ENCODE measurements at places on chromosomes 3 and 15. TPM values are rescaled to one million over a fixed set of nuclear protein-coding genes. Genes with fewer than 3 reads are reported as not detected.
A peak's percentile ranks its signal among the peaks of the same experiment; 100 is the strongest.

CPN2 gene
- not detected for total RNA-seq

CSPG4 gene
- 3.0 TPM for total RNA-seq

AGTR1 gene
- total RNA-seq = not detected

ATP10A gene
- total RNA-seq = 3.4 TPM

INSYN1 gene
- 13.1 TPM for total RNA-seq

PLA2G4E gene
- not detected for total RNA-seq

CHRD gene
- total RNA-seq = 0.63 TPM

GOLGA6A gene
- total RNA-seq = 3.3 TPM

PLCH1 gene
- total RNA-seq = 17.4 TPM

DNA sequence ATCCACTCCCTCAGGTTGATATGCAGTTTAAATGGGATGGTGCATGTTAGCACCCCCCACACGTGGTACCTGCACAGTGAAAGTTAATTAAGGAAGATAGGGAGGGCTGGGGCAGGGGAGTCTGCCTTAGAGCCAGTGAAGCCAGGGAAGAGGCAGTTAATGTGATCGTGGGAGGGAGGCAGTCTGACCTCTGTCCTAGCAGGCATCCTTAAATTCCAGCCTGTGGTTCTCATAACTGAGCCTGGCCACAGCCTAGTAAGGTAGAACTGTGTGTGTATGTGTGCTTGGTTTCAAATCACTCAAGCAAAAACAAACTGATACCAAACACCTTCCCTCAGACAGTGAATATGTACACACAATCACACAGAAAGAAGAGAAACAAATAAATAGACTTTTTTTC, 319.1 kb upstream of the TLE3 start:
- DNase-seq = no peak

- no peak for DNase-seq
Observed at GRCh38 chr3:9213019-9213634, 36.3 kb downstream of the SRGAP3 start.

- DNase-seq = no peak
Observed at GRCh38 chr3:110816008-110816407, 255.6 kb upstream of the NECTIN3 start.

DNA sequence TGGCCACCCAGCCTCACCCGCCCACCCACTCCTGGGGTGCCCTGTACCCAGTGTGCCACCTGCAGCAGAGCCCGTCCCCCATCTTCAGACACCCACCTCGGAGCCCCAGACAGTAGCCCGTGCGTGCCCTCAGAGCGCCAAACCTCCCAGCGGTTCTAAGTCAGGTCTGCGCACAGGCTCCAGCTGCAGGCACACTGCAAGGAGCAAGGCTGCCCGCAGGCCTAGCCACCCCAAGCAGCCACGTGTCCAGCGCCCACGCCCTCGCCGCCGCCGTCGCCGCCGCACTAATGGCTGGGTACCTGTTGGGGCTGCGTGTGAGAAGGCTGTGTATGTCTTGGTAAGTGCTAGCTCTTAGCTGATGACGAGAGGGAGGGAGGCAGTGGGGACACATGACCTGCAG, 8.8 kb upstream of the CHST14 start:
- DNase-seq = no peak

- DNase-seq = no peak
Observed at GRCh38 chr3:125240496-125240895, 27.9 kb upstream of the SLC12A8 start.

DNA sequence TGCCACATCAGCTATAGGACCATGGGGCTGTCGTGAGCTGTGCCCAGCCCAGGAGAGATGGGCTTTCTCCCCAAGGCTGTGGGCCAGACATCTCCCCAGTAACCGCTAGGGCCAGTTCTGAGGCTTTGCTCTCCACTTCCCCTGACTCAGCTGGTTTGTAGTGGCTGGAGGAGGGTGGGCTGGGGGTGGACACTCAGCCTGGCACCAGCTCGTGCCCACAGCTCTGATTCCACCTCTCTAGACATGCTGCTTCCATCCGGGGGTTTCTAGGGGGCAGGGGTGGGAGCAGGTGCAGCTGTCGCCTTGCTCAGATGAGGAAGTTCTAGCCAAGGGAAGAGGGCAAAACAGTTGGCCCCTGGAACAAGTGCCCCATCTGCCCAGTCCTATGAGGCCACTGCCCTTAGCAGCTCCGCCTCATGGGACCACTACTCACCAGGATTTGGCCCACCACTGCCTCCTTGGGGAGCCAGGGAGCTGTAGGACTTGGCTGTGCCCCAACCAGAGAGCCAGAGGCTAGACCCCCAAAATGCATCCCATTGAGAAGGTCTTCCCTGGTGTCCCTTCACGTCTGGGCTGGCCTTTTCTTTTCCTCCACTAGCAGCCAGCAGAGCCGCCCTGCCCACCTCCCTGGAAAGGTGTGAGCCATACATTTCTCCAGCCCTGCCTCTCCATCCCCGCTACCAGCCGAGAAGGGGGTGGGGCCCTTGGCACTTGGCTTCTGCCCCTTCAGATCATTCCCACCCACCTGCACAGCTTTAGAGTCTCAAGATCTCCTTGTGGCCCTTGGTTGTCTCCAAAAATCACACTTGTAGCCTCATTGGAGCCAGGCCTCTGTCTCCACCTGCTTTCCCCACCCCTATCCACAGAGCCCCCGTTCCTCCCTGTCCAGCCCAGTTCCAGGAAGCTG, 9.9 kb downstream of the GLYCTK start:
- DNase-seq = no peak

DNA sequence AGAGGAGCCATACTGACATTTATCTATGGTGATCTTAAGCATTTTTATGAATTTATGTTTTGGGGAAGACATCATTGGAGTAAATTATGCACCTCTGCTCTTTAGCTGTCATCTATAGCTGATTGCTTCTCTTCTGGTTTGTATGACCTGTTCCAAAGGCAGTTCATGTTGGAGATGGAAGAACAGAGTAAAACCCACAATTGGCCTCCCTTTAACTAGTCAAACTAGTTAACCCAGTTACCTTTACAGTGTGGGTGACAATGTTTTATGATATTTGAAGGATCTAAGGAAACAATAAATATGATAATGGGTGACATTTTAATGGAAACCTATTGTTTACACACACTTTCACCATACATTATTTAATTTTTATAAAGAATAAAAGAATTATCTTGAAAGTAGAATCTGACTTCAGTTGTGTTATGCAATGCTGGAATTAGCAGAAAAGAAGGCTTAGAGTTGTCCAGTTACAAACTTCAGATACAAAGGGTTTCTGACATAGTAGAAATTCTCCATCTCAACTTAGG, 263.5 kb downstream of the NFKBIZ start:
- no peak for DNase-seq

GRCh38 chr15:101528108-101528916, 38.8 kb upstream of the PCSK6 start:
- peak; percentile 33 for DNase-seq

DNA sequence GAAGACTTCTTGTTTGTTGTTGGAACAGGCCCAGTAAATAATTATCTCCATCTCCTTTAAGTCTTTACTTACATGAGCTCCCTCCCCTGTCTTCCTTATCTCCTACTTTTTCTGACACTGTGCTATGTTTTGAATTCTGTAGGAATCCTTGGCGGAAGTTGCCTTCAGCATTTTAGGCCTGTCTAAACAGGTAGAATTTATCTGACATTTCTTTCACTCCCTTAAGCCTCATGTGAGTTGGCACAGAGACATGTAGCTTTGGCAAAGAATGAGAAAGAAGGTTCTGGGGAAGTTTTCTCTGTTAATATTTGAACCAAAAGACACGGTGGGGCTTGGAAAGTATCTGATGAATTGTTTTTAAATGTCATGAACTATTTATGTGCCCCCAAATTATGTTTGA, 8.1 kb downstream of the MCTP2 start:
- no peak for DNase-seq

GRCh38 chr3:158777161-158777873, 24.5 kb upstream of the MFSD1 start:
- no peak for DNase-seq

GRCh38 chr15:38864827-38865581, 300.4 kb upstream of the RASGRP1 start:
- DNase-seq = no peak

- no peak for DNase-seq
Observed at GRCh38 chr3:158057666-158058065, 48.6 kb downstream of the SHOX2 start.

DNA sequence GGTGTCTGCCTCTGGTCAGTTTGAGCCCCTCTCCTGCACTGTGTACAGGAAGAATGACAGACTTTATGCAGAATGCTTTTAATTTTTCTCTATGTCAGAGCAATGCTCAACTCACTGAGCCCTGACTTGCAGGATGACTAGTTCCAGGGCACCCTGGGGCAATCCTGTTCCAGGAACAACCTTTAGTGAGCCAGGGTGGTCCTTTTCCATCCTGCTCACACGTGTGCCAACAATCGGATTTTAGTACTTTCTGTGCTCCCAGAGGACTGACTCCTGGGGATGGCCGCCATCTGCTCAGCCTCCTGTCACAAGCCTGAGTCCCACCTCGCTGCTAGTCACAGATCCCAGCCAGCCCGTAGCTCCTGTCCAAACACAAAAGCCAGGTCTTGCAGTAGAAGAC, 48.2 kb upstream of the ALDH1A3 start:
- DNase-seq = no peak

DNA sequence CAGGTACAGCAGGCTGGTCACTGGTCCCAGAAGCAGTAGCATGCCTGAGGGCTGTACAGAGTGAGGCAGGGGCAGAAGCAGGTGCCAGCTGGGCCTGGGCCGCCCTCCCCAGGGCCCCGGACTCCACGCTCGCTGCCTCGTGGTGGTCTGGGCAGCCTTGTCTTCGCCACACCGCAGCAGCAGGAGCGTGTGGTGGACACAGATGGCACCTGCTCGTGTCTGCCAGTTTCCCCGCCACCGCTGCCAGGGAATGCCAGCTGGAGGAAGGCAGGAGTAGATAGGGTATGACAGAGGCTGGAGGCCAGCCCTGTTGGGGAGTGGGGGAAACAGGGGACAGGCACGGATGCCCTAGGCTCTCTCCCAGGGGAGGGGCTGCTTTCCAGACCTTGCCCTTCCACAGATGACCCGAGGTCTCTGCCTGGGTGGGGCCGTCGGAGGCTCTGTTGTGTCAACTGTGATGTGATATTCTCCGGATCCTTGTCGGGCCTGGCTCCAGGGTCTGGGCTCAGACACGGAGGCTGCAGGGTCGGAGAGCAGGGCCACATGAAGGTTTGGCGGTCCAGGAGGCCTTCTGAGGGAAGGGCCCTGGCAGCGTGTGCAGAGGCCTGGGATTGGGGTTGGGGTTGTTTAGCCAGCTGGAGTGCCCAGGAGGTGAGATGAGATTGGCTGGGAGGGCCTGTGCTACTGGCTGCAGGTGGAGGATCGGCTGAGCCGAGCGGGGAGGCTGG, 33.6 kb downstream of the GOLGA6L10 start:
- DNase-seq = no peak

GRCh38 chr3:183924543-183924942, 39.9 kb upstream of the PARL start:
- no peak for DNase-seq

DNA sequence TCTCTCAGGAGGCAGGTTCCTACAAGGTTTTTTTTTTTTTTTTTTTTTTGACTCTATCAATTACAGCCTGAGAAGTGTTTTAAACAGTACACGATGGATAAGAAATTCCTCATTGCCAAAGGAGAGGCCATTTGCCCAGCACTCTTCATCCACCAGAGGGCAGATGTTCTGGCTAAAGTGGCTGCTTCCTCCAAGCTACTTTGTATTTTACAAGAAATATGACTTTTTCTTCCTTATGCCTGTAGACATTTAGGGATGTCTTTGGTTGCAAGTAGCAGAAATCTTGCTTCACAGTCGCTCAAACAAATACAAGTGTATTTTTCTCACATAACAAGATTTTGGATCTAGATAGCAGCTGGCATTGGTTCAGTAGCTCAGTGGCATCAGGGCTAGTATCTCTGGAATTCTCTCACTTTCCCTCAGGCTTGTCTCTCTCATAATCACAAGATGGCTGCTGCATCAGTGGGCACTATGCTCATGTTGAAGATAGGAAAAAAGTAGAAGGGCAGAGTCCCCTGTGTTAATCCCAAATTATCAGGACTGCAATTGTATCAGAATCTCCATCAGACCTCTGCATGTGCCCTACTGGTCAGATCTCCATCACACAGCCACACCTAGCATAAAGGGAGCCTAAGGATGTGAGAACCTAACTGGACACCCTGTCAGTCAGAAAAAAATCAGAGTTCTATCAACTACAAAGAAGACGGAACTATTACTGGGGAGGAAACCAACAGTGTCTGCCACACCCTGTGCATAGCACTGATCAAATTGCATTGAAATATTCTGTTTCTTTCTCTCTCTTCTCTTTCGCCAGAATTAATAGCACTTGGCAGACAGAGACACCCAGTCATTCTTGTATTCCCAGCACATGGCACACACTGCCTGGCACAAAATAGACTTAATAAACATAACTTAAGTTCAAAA, 138.9 kb upstream of the COL8A1 start:
- no peak for DNase-seq

DNA sequence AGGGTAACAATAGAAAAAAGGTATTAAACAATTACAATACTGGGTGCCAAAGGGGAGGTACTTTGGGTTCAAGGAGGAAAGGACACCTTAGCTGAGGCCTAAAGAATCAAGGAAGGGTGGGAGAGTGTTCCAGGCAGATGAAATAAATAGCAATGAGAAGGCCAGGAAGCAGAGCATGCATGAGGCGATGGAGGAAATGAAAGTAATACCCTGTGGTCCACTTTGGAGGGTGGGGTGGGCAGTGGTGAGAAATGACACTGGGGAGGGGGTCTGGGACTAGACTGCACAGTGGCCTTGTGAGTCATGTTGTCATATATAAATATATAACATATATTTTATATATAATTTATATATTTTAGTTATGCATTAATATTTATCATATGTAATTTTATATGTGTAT, 55.9 kb downstream of the BHLHE40 start:
- no peak for DNase-seq

DNA sequence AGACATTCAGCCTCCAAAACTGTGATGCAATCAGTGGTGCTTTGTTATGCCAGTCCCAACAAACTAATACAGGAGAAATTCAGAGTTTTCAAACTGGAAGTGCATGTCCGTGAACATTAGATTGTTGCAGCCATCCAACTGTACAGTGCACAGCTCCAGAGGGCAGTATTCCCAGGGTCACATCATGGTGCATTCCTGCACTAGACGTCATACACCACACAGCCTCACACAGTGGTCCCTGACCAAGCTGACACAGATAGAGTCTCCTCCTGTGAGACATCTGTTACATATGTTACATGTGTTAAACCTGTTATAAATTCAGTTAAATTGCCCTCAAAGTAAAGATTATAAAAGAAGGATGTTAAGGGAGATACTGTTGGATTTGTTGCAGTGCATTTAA, 209.0 kb downstream of the LRRN1 start:
- DNase-seq = no peak

GRCh38 chr3:13260259-13261103, 159.6 kb downstream of the NUP210 start:
- DNase-seq = no peak

Data from H1 (cell line).